ENCODE measurements at places on chromosomes 4 and X.

DNA sequence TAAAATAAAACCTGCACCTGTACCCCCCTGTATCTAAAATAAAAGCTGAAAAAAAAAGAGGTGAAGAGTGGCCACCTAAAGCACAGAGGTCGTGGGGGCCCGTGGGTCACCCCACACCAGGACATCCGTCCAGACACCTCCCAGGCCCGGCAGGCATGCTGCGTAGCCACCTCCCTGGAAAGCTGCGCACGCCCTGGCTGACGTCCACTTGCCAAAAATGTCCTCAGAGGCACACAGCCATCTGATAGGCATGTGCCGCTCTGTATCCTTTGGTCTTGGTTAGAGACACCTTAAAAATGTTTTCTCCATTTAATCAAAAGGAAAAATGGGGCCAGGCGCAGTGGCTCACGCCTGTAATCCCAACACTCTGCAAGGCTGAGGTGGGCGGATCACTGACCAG, 17.7 kb downstream of the FAM53A start:
- no peak for DNase-seq

GRCh38 chr4:18103876-18104605, 82.5 kb upstream of the LCORL start:
- DNase-seq: no peak

DNA sequence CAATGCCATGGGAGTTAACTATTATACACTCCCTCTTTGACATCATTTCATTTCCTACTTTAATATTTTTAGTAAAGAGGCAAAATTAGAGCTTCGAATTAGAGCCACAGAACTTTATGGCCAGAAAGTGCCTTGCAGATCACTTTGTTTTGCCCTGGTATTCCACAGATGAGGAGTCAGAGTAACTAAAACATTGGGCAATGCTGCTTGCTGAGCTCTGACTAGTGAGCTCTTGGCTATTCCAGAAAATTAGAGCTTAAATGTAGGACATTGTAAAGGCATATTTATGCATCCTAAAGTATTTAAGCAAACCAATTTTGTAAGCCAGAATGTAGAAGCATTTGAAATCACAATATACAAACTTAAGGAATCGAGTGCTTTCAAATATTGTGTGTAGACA, 6.3 kb upstream of the ZNF827 start:
- no peak for DNase-seq

GRCh38 chr4:82373486-82373815, 340 bp downstream of the HNRNPD start:
- peak; percentile 36 for DNase-seq

DNA sequence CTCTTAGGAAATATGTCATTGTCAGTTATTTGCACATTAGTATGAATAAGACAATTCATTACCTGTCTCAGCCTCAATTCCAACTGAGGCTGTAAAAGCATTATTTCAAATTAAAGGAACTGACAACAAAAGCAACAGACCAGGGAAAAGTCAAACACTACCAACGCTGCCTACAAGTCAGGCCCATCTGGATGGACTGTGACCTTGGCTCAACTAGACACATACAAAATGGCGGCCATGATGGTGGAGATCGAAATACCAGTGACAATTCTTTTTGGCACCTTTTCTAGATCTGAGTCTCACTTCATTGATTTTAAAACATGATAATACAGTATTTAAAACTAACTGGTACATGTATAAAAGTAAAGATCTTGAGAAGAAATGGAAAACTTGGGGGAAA, 160.7 kb downstream of the DHX15 start:
- DNase-seq: no peak

DNA sequence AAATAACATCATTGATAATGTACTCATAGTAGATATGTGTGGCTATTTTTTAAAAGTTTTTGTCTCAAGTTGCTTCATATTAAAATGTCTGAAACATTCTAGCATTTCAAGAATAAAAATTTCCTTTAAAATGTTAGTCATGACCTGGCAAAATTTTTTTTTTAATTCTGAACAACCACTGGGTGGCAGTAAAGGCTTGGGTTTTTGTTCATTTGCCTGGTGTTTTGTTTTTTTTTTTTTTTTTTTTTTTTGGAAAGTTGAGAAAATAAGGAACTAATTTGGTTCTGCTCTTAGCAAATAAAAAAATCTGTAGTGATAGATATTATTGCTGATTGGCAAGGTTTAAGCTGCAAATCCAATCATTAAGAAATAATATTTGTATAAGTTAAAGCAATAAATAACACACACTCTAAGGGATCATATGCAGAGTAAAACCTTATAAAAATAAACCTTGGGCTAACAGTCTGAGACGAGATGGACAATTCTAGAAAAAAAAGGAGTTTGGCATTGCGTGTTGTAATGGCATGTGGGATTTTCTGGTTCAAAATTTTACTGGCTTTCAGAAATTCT, 81.4 kb downstream of the CEP44 start:
- DNase-seq: no peak

- no peak for DNase-seq
Observed at GRCh38 chr4:153890761-153891160, 101.9 kb upstream of the SFRP2 start.

GRCh38 chr4:56739066-56739777, 58.1 kb upstream of the HOPX start:
- DNase-seq: no peak

DNA sequence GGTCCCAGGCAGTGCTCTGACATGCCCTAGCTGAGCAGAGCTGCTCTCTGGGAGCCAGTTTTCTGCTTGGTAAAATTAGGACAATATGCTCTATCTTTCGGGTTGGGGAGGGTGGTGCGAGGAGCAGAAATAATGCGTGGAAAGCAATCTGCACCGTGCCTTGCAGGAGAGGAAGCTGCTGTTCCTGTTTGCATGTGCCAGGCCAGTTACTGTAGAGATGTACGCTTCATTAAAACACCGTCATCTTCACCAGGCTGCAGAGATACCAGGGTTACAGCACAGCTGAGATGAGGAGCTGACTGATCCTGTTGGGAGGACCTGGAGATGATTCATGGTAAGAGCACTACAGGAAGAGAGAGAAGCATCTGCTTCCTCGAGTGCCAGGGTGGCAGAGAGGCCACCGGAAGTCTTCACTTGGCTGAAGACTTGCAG, 29.5 kb upstream of the IRF2 start:
- no peak for DNase-seq

DNA sequence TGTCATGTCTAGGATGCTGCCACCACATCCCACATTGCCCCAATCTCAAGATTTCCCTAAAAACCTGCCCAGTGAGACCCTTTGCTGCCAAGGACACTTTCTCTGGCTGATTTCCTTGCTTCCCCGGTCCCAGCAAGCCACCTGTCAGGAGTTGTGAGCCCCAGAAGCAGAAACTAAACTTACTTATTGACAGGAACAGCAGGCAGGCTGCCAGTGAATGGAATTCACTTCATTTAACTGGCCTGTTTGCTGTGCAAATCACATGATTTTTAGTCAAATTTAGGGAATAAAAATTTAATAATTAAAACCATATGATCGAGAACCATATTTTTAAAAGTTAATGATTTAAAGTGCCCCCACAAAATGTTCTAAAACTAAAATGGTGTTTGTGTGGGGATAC, 48.5 kb downstream of the MAMLD1 start:
- DNase-seq: no peak

- DNase-seq: no peak
Observed at GRCh38 chrX:46670316-46670715, 88.6 kb downstream of the SLC9A7 start.

DNA sequence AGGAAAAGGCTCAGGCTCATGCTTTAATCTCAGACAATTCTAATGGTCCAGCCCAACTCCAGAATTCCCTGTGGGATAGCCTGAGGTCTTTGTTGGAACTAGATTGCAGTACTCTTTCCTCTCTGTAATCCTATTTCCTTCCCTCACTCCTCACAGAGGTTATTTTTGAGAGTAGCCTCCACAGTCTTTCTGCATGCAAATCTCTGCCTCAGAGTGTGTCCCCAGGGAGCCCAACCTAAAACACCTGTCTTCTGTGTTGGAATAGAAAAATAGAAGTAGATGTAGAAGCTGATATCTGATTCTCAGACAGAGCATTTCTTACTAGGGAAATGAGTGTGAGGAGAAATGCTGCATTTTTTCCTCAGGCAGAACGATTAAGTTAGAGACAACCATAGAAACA, 915.5 kb upstream of the EPHA5 start:
- DNase-seq: no peak

GRCh38 chr4:76882630-76883029, 15.3 kb downstream of the SOWAHB start:
- DNase-seq: no peak

GRCh38 chrX:261167-261918, 19.8 kb upstream of the PLCXD1 start:
- no peak for DNase-seq

- no peak for DNase-seq
Observed at GRCh38 chr4:163554870-163555465, 60.5 kb downstream of the TMA16 start.

All from amygdala (tissue), 56 donors.